ENCODE measurements at places on chromosomes 12 and 14.

DNA sequence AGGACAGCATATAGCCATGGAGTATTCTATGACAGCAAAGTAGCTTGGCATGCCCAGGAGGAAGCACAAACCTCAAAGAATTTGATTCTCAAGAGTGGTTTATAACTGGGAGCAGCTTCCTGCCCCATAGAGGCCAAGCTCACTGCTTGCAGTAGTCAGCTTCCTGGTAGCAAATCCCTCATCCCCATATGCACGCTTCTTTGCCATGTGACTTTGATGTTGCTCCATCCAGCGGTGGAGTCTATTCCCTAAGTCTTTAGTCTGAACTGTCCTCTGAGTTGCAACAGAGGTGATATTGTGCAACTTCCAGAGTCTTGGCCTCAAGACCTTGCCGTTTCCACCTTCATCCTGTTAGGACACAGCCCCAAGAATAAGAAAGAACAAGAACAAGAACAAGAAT, 996.8 kb upstream of the TMEM132C start:
- no peak for DNase-seq

GRCh38 chr12:14946162-14946561, 7.8 kb upstream of the ERP27 start:
- no peak for DNase-seq

DNA sequence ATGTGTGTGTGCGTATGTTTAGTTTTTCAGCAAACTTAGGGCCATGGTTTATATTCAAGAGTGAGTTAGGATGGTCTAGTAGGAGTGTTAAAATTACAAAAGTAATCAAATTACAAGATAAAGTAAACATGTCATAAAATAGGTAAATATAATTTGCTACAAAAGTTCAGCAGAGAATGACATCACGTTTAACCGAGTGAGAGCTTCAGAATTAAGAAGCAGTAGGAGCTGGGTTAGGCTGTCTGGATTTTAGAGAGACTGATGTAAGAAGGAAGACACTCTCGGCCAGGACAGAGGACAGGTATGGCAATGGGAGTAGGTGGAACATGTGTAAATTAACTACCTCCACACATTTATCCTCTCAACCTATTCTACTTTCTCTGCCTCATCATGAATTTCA, 11.6 kb upstream of the MGST1 start:
- no peak for DNase-seq

- DNase-seq, result no peak
These were observed 34.4 kb downstream of the PROX2 start for GRCh38 chr14:74841230-74842207.

- DNase-seq, result peak; percentile 16
These were observed 38.0 kb downstream of the CHGA start for GRCh38 chr14:92960706-92961566.

GRCh38 chr12:24172031-24172772, 222.7 kb upstream of the SOX5 start:
- no peak for DNase-seq

DNA sequence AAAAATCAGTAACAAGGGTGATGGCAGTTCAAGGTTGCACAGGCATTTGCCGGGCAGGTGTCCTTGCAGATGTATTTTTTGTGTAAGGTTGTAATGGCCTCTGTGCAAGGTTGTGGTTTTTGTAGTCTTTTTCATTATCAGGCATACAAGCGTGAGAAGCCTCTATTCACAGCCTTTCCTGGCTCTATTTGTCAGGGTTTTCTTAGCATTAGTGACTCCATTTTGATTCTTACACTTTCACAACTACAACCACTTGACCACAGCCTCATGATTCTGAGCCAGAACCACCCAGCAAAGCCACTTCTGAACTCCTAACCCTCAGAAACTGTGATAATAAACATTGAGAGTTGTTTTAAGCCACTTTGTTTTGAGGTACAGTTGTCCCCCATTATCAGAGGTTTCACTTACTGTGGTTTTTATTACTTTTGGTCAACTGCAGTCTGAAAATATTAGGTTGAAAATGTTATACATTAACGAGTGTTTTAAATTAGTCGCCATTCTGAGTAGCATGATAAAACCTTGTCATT, 27.5 kb upstream of the CHGA start:
- no peak for DNase-seq

DNA sequence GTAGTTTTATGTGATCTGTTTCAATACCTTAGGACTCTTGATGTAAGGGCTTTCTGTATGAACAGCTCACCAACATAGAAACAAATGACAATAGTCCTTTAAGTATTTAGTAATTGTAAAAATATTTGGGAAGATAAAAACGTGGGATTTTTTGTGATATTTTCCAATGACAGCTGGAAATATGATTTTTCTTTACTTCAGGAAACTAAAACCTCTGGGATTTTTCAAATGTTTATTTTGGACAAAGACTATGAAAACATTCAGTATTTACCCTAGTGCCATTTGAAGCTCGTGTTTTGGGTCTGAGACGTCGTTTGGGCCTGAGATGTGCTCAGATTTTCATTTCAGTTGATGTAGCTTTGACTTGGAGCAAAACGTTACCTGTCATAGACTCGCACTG, 240.0 kb downstream of the BMP4 start:
- DNase-seq, result no peak
